ENCODE measurements at places on chromosomes 3 and 15.

GRCh38 chr15:37134244-37134643, 33.9 kb upstream of the MEIS2 start:
- no peak for DNase-seq

GRCh38 chr3:30286811-30287210, 319.6 kb upstream of the TGFBR2 start:
- DNase-seq = peak; percentile 69

DNA sequence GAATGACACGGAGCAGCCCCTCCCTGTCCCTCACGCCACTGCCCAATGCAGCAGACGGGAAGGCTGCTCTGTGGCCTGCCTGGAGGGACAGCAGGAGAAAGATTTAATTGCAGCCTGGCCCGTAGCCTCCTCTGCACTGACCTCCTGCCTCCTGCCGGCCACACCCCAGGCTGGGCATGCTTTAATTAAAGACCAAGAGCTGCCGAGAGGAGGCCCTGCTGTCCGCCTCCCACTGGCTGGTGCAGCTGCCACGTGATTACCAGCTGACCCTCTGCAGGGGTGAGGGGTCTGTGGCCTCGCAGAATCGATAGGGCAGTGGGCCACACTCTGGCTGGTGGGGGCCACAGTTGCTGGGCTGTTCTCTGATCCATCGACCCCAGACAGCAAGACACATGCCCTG, 100.2 kb upstream of the PRR23E start:
- DNase-seq = no peak

- no peak for DNase-seq
These were observed 13.4 kb upstream of the TRAK1 start for GRCh38 chr3:42077785-42078184.

- DNase-seq = peak; percentile 61
These were observed 64.2 kb upstream of the TIMP4 start for GRCh38 chr3:12222775-12223485.
